ENCODE measurements at places on chromosomes 16 and 17. TPM values are rescaled to one million over a fixed set of nuclear protein-coding genes. Genes with fewer than 3 reads are reported as not detected.
A peak's percentile ranks its signal among the peaks of the same experiment; 100 is the strongest.

DNA sequence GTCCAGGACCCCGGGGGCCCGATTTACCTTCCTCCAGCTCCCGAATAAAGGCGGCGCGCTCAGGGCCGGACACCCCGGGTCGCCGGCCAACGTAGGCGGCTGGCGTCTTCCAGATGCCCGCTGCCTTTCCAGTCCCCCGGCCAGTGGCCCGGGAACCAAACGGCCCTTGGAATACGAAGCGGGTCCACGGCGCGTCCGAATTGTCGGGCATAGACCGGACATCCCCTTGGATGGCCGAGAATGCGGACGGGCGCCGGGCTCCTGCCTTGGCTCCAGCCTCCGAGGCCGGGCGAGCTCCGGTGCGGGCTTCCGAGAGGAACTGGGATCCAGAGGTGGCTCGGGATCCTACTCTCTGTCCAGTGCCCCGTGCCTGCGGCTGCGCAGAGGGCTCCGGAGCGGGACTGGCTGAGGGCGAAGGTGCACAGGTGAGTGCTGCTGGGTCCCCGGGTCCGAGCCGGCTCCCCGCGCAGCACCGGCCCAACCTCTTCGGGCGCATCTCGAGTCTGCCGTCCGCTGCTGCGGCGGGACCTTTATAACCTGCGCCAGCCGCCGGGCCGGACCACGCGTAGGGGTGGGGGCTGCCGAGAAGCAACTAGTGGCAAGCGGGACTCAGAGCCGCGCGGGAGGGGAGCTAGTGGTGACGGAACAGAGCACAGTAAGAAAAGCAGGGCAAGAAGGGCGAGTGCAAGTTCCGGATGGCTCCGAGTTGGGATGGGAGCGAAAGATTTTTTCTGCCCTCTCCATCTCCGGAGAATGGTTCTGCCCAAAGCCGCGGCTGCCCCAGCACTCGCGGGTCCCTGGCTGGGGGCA lies at the start of gene HAP1:
TSS of gene HAP1 (minus strand) at position 505 of the 810 bp plus-strand sequence. CDS start at position 496, 9 bp downstream.
- DNase-seq = no peak

- DNase-seq = no peak
Observed at GRCh38 chr17:944266-944826, 35.2 kb downstream of the NXN start.

GRCh38 chr17:19610311-19610710 lies 38.2 kb upstream of the ALDH3A2 start:
- DNase-seq = no peak

DNA sequence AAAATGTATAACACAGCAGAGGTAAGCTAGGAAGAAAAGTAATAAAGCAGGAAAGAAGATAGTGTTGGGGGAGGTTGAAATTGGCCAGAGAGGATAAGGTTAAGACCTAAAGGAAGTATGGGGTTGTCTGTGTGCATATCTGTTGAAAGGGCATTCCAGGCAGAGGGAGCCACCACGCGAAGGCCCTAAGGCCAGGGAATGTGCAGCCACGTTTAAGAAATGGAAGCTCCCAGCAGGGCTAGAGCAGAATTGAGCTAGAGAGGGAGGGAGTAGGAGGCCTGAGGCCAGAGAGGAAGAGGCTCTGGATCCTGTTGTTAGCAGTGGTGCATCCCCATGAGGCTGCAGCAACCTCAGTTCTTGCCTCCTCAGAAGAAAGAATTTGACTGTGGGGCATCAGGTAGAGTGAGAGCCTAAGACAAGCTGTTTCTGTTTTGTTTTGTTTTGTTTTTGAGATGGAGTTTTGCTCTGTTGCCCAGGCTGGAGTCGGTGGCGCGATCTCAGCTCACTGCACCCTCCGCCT lies 59.0 kb upstream of the CACNG5 start:
- no peak for DNase-seq

GRCh38 chr17:34151102-34151501 lies 104.0 kb upstream of the CCL2 start:
- DNase-seq = no peak

DNA sequence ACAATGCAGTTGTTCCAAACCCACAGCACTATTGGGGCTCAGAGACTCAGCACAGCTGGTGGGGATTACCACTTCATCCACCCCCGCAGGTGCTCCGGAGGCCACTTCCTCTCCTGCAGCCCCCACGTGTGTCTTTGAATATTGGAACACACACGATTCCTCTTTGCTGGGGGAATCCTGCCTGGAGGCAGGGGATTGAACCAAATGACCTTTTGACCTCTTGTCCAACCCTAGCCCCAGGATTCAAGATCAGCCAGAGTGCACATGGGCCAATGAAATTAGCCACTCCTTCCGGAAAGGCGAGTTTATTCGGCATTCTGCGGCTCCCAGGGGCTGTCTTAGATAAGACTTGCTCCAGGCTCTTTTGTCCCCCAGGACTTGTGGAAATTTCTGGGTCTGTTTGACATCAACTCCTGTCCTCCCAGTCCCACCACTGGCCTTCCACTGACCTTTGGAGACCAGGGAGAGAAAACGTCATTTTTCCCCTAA lies 350.2 kb downstream of the FOXL1 start:
- DNase-seq = no peak

GRCh38 chr16:81937305-81938038 lies 73.8 kb downstream of the SDR42E1 start:
- DNase-seq = no peak

GRCh38 chr16:57956270-57956808 lies 14.6 kb downstream of the CNGB1 start:
- DNase-seq = no peak

DNA sequence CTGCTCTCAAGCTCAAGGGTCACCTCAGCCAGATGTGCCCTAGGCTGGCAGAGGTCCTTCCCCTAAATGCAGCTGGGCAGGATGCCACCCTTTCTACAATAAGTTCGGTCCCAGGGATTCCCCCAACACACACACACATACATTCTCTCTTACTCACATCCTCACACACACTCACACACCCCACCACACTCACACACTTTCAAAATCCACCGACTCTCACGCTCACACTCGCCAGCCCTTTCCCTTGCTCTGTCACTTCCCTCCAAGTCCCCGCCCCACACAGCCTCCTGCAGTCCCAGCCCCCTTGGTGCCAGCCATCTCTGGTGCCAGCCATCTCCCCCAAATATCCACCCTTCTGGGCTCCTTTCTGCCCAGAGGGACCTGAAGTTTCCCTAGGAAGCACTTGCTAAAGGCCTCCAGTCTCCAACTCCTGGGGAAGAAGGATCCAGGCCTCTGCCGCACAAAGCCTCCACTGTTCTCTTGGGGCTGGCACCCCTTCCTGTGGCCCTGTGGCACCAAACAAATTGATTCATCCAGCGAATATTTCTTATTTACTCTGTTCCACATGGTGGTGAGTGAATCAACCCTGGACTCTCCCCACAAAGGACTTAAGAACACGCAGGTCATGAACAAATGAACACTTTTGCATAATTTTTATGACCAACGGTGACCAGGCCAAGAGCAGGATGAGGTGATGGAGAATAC lies 3.8 kb upstream of the USP36 start:
- no peak for DNase-seq

GRCh38 chr16:11493531-11493929 lies 93.2 kb downstream of the LITAF start:
- DNase-seq = no peak

DNA sequence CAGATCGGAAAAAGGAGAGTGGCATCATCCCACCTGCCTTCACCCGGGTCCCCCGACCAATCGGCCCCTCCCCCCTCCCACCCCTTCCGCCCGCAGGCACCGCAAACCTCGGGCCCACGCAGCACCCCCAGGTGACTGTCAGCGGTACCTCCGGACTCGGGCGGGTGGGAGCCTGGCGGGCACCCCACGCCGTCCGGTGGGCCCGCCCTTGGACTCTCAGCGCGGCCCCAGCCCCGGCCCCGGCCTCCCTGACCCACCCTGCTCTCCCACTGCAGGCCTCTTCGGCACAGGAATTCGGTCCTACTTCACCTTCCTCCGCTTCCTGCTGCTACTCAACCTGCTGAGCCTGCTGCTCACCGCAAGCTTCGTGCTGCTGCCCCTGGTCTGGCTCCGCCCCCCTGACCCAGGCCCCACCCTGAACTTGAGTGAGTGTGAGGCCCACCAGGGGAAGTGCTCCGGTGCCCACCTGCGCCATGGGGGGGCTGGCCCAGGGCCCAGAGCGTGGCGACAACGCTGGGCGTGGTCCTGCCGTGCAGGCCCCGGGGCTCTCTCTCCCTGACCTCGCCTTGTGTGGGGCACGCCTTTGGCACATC lies 1.6 kb downstream of the TMC8 start:
- no peak for DNase-seq

- peak; percentile 94 for DNase-seq
Observed at GRCh38 chr17:50550661-50551432, 3.9 kb downstream of the SPATA20 start.

DNA sequence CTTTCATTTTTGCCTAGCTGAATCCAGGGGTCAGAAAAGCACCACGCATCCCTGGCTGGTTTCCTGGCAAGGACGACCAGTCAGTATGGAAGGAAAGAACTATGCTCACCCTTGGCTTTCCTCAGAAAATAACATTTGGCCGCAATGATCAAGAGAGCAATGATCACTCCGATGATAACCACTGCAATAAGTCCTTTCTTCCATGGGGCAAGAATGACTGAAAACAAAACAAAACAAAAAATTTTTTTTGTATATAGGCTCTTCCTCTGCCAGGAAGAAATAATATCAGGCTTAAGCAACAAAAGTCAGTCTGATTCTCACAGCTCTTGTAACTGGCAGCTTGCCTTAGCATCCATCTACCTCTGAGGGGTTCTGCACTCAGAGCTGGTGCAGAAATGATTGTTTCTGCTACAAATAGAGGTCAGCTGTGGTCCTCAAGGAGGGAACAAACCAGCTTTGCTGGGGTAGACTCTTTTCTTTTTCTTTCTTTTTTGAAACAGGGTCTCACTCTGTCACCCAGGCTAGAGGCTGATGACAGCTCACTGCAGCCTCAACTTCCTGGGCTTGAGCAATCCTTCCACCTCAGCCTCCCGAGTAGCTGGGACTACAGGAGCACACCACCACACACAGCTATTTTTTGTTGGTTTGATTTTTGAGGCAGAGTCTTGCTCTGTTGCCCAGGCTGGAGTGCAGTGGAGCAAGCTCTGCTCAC lies 35.7 kb downstream of the PECAM1 start:
- peak; percentile 75 for DNase-seq

DNA sequence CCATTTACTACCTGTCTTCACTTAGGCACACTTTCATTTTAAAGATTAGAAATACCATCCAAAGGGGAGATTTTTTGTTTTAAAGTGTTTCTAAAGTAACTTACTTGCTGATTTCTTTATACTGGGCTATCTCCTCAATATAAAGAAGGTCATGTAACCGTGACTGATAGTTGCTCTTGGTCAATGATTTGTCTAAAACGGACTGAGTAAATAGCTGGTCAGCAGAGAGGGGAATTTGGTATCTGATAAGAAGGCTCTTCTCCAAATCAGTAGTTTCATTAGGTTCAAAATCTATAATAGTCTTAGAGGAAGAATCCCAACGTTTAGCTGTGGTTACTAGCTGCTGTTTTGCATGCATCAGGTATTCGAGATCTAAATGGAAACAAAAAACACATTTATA lies 66.4 kb downstream of the HELZ start:
- DNase-seq = no peak

DNA sequence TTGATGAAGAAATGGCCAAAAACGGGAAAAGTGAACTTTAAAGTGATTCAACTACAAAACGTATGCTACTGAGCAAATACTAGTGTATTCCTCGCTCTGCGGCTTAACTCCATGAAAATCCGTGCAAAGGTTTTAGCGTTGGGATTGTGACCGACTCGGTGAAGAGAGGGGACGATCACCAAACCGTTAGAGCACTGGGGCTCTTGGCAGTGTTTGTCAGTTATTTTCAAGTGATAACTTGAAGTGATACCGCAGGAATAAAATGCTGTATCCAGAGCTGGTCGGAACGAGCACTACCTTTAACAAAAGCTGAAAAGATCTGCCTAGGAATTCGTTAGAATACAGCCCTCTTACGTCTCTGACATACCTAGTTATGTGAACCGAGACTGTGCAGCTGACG lies 773 bp upstream of the PPM1D start:
- DNase-seq = no peak

GRCh38 chr16:51166091-51166490 lies 15.0 kb upstream of the SALL1 start:
- no peak for DNase-seq

DNA sequence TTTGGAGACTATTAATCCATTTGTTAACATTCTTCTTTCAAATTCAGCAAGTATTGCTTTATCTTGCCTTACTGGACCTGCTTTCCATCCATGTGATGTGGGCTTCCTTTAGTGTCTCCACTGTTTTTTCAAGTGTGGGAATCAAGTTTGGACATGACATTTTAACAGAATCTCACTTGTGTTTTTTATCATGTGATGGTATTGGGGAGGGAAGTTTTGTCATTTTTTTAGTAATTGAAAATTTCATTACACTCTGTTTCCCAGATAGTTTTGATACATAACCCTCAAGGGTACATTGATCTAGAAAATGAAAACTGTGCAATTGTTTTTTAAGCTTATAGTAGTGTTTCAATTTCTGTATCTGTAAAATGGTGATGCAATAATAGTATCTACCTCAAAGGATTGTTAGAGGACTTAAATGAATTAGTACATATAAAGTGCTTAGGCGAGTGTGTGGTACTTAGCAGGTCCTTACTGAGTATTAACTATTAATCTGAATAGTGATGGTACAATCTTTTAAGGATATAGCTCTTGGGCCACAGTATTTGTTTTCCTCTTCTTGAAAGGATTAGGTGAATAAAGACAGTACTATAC lies 27.3 kb downstream of the AATF start:
- DNase-seq = no peak

DNA sequence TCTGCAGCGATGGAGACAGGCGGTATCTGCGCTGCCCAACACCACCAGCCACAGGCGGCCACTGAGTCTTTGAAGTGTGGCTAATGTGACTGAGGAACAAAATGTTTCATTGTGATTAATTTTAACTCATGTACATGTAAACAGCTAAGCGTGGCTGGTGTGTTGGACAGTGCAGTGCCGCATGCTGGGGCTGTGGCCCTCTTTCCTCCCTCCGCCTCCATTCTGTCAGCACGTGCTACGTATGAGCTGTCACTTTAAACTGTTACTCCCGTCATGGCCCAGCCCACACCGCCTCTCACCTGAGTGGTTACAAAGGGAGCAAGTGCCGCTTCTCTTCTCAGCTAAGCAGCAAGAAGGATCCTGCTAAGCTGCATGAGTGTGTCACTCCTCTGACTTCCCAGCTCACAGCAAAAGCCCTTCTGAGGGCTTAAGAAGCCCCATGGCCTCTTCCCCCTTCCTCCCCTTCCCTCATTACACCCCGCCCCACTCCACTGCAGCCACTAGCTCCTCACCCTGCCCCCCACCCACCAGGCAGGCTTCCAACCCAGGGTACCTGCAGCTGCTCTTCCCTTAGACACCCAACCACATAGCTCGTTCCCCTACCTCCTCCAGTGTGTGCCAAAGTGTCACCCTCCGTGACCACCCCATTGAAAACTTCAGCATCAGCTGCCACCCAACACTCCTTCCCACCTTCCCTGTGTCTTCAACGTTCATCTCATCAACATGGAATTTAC lies 15.0 kb downstream of the HASPIN start:
- no peak for DNase-seq

Gene CDH13
- total RNA-seq = 121 TPM

Gene PYDC1
- total RNA-seq = 10.8 TPM

Gene AKAP1
- total RNA-seq = 68.2 TPM

Gene DHRS7C
- not detected for total RNA-seq

Measured in lower leg skin (tissue), 4 donors.